Activated CD4-positive, alpha-beta T cell treated with anti-CD3 and anti-CD28 coated beads, Interleukin-2, amount 10 ng/mL, durations not matched to agents 7 days and 5 days (primary cell): ENCODE measurements at places on chromosomes 1 and 21. TPM values are rescaled to one million over a fixed set of nuclear protein-coding genes. Genes with fewer than 3 reads are reported as not detected.

- DNase-seq = no peak
Measured at GRCh38 chr1:228368801-228369607, 37.6 kb downstream of the TRIM11 start.

- no peak for DNase-seq
Measured at GRCh38 chr21:31442339-31442738, 98.3 kb upstream of the TIAM1 start.

- no peak for DNase-seq
Measured at GRCh38 chr1:61444288-61444687, 280.7 kb downstream of the TM2D1 start.

The TMEM52 gene
- total RNA-seq = not detected

DNA sequence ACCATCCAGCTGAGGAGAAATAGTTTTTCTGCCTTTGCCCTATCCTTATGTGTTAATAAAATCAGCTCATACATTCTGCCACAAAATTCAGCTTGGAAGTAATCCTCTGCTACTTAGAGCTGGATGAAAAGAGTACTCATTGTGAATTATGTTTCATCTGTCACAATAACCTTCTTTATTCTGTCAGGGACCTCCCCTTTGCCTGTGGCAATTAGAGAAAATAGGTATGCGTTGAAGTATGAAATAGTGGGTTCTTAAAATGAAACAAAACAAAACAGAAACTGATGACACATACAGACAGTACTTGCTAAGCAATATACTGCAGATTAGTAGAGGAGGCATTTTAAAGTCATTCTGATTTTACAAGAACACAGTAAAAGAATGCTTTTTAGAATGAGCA lies 578.5 kb downstream of the USP25 start:
- DNase-seq = no peak

GRCh38 chr1:24908591-24909259 lies 21.4 kb downstream of the RUNX3 start:
- no peak for DNase-seq

The SPRR3 gene
- not detected for total RNA-seq

GRCh38 chr1:241531195-241532161 lies 700 bp upstream of the KMO start:
- no peak for DNase-seq
